Stimulated activated CD4-positive, alpha-beta T cell treated with anti-CD3 and anti-CD28 coated beads, Interleukin-4, amount 100 ng/mL, for 24 hours (primary cell): ENCODE measurements at places on chromosomes 12 and 14.

GRCh38 chr14:65153101-65153500 lies 50.8 kb upstream of the MAX start:
- DNase-seq = no peak

DNA sequence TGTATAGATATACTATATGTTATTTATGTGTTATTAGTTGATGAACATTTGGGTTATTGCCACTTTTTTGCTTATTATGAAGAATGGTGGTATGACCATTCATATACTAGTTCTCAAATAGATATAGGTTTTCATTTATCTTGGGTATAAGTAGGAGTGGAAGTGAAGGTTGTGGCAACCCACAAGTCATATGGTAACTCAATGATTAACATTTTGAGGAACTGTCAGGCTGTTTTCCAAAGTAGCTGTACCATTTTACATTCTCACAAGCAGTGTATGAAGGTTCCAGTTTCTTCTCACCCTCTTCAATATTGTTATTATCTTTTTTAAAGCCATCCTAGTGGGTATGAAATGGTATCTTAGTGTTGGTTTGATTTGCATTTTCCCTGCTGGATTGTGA lies 19.0 kb upstream of the MSRB3 start:
- DNase-seq = no peak

GRCh38 chr12:12207746-12208145 lies 59.1 kb downstream of the LRP6 start:
- DNase-seq = no peak

DNA sequence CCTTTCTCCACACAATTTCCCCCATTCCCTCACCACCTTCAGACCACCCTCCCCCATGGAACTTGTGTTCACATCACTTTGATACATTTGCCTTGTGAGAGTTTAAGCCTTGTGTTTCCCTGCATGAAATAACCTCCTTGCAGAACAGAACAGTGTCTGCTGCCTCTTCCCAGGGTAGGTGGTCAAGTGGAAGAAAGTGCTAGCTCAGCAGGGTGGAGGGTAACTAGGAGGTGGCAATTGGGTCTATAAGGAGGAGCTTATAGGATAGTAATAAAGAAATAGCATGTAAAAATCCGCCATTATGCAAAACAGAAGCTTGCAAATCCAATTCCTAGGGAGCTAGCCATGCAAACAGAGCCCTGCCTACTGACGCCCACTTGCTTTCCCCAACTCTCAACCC lies 13.9 kb upstream of the KRT8 start:
- no peak for DNase-seq

DNA sequence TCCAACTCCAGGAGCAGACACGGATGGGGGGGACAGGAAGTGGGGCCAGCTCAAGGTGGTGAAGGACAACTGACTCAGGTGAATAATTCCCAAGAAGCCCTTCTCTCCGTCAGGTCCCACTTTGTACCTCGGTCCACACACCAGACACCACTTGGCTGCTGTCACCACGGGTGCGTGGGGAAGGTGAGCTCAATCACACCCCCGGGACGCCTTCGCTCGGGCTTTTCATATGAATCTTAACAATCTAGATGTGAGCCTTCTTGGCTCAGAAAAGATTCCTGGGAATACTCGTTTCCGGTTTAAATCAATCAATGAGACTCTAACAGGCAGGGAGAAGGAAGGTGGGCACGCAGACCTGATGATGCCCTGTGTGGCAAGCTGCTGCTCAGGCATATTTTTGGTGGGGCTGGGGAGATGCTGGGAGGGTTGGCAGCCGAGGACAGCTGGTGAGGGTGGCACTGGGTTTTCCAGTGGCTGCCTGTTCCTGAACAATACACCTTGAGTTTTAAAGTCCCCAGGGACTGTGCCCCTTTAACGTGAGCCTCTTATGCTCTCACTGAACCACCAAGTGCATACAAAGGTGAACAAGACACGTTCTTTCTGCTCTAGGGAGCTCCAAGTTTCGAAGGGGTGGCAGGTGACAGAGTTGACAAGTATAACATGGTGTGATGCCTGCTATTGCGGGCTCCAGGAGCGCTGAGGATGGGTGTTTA lies 5.1 kb downstream of the TESC start:
- no peak for DNase-seq

- no peak for DNase-seq
Observed at GRCh38 chr14:80212023-80212397, 706 bp upstream of the DIO2 start.

- no peak for DNase-seq
Observed at GRCh38 chr12:68580911-68581310, 29.8 kb upstream of the RAP1B start.

- DNase-seq = peak; percentile 51
Observed at GRCh38 chr12:106246891-106247673, 738 bp downstream of the CKAP4 start.

- DNase-seq = no peak
Observed at GRCh38 chr14:71243697-71244096, 336.4 kb downstream of the PCNX1 start.

GRCh38 chr14:59905188-59905587 lies 14.8 kb upstream of the LRRC9 start:
- no peak for DNase-seq

- DNase-seq = no peak
Observed at GRCh38 chr12:112450725-112451124, 32.0 kb downstream of the PTPN11 start.

DNA sequence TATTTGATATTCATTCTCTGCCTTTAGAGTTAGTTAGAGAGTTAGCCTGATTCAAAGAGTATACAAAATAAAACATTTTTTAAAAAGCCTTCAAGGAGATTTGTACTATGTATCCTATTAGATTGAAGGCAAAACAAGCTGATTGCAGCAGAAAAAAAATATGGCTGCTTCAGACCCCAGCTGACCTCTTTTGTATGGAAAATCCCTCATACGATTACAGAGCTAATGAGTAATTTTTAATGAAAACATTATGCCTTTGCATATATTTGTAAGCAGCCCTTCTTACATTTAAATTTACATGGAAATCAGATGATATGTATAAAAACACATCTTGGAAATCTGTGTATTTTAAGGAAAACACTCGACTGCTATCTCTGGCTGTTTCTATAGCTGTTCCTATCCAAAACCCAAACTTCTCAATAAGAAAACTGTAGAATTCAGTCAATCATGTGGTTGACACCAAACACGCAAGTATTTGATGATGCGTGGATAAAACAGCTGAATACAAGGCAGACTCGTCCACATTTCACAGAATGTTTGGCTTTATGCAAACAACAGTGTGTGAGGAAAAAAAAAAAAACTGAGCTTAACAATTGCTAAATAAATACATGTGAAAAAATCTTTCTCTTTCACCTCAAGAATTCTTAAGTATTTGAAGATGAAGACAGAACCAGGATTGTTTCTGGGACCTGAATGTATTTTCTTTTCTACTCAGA lies 275.3 kb downstream of the EGLN3 start:
- DNase-seq = no peak

DNA sequence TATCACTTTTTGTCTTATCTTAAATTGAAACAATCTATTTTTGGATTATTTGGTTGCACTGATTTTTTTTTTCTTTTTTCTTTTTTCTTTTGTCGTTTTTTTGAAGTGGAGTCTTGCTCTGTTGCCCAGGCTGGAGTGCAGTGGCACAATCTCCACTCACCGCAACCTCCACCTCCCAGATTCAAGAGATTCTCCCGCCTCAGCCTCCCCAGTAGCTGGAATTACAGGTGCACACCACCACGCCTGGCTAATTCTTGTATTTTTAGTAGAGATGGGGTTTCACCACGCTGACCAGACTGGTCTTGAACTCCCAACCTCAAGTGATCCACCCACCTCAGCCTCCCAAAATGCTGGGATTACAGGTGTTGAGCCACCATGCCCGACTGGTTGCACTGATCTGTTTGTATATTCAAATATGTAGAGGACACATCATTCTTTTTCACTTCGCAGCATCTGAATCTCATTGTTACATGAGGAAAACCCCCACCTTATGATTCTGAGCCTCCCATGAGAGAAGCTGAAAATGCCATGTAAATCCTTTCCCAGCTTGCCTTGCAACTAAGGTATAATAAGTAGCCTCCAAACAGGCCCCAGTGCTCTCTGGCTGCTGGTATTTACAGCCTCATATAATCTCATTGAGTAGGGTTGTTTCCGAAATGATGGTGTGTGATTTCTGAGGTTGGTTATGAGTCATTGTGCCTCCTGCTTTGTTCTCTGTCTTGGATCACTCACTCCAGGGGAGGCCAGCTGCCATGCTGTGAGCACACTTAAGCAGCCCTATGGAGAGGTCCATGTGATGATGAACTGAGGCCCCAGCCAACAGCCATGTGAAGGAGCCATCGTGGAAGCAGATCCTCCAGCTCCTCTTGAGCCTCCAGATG lies 5.2 kb upstream of the HSP90B1 start:
- DNase-seq = peak; percentile 65

DNA sequence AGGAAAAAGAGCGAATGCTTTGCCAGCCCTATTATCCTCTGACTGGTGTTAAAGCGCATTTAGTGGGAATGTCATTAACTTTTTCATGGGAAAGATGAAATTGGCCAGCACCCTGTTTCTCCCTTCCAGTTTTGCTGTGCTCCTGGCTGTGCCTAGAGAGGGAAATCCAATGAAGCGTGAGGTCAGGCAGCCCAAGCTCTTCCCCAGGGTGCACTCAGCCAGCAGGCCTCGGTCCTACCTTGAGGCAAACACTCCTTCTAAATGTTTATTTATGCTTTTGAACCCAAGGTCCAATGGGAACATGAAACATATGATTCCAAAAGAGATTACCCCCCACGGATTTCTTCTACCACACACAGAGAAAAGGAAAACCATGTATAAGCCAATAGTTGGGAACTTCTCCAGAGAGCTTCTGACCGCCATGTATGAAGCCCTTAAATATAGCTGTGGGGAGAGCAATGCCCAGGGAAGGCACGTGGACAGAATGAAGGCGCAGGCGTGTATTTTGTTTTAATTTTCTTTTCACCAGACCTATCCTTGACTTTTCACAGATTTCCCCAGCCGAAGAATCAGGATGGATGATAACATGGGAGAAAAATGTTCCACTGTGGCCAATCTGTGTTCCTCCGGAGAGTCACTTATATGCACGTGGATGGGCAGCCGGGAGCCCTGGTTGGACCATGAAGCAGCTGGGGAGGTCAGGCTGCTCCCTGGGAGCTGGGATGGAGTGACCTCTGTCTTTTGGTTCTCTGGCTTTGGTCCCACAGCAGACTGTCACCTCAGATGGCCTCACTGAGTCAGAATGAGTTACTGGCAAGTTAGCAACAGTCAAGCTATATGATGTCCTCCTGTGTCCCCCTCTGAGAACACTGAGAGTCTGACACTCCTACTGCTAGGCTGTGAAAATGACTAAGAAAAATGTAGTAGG lies 37.3 kb downstream of the GPR135 start:
- DNase-seq = no peak

DNA sequence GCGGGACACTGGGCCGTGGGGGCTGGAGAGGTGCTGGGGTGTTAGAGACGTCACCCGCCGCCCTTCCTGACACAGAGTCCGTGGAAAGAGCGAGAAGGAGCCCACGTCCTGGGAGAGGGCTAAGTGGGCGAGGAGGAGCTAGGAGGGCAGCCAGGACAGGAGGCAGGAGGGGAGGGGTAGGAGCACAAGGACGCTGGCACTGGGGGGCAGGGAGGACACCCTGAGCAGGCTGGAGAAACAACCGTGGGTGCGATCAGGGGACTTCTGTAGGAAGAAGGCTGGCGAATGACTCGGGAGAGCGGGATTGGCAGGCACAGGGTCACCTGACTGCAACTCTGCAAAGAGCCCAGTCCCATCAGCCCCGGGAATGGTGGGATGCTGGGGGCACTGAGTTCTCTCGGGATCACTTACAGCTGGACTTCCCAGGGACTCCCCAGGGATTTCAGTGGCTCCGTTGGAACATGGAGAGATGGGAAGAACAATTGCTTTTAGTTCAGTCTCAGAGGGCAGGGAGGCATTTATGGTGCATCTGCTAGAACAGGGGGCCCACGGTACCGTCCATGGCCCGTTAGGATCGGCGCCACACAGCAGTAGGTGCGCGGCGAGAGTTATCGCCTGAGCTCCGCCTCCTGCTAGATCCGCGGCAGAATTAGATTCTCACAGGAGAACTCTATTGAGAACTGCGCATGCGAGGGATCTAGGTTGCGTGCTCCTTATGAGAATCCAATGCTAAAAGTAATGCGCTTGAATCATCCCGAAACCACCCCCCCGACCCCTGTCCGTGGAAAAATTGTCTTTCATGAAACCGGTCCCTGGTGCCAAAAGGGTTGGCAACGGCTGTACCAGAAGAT lies 24.3 kb downstream of the UBR7 start:
- no peak for DNase-seq

GRCh38 chr12:18567787-18568186 lies 170.0 kb downstream of the PLCZ1 start:
- DNase-seq = no peak

DNA sequence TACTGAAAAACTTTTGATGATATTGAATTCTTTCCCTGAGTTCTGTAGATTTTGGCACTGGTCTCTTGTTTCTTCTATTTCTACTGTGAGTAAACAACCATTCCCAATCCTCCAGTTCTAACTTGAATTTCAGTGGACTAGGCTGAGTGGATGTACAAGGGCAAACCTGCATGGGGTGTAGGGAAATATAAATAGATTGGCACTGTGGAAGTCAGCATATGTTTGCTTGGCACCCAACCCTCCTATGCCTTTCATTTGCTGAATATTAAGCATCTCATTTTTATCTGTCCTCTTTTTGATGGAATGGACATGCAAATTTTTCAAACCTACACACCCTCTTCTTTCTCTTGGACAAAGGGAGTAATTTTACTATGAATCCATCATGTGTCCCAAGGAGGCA lies 828.3 kb downstream of the DIO2 start:
- no peak for DNase-seq

- DNase-seq = no peak
Observed at GRCh38 chr14:84254290-84254689, 1275.7 kb upstream of the FLRT2 start.

GRCh38 chr12:49105504-49106084 lies 5.1 kb downstream of the LMBR1L start:
- DNase-seq = no peak

DNA sequence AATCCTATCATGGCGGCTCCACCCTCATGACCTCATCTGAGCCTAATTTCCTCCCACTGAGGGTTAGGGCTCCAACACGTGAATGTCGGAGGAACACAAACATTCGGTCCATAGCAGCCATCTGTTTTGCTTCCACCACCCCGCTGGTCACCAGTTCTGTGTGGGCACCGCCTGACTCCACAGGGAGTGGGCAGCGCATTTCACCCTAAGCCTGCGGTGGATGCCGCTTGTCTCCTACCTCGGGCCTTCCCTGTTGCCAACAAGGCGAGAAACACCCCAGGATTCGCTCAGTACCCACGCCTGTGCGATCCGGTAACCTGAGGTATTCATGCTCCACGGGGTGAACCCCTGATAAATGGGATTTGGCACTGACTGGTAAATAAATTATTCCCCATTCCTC lies 95.2 kb upstream of the PPP2R5C start:
- DNase-seq = no peak

DNA sequence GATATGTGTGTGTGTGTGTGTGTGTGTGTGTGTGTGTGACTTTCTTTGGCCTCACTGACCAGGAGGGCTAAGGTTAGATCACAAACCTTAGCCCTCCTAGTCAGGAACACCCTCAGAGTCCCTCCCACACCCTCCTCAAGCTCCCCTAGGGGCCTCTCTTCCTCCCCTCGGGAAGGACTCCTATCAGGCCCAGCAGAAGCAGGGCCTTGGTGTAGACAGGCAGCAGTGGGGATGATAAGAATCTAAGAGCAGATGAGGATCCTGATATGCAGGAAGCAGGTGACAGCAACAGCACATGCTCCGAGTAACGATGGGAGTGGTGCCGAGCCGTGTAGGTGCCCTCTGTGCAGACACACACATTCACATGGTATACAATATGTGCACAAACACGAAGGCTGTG lies 20.7 kb downstream of the PLEK2 start:
- no peak for DNase-seq
